Activated CD4-positive, alpha-beta memory T cell treated with anti-CD3 and anti-CD28 coated beads, Interleukin-2, amount 10 ng/mL, durations not matched to agents 7 days and 5 days (primary cell): ENCODE measurements at places on chromosomes 7 and 10.
A peak's percentile ranks its signal among the peaks of the same experiment; 100 is the strongest.

GRCh38 chr7:115724400-115725056 is 306.0 kb downstream of the TFEC start:
- DNase-seq = no peak

DNA sequence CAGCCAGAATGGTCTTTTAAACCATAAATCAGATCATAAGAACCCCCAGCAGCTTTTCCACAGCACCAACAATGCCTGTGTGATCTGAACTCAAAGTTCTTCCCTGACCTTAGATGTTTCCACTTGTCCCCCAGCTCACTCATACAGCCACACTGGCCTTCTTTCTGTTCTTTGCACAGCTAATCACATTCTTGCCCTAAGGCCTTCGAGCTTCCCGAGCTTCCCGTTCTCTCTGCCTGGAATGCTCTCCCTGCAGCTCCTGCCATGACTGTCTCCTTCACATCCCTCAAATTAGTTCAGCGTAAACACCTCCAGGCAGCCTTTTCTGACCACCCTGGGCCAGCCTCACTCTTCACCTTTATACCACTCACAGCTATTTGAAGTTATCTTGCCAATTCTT is 166.8 kb upstream of the NFE2L3 start:
- DNase-seq = no peak

DNA sequence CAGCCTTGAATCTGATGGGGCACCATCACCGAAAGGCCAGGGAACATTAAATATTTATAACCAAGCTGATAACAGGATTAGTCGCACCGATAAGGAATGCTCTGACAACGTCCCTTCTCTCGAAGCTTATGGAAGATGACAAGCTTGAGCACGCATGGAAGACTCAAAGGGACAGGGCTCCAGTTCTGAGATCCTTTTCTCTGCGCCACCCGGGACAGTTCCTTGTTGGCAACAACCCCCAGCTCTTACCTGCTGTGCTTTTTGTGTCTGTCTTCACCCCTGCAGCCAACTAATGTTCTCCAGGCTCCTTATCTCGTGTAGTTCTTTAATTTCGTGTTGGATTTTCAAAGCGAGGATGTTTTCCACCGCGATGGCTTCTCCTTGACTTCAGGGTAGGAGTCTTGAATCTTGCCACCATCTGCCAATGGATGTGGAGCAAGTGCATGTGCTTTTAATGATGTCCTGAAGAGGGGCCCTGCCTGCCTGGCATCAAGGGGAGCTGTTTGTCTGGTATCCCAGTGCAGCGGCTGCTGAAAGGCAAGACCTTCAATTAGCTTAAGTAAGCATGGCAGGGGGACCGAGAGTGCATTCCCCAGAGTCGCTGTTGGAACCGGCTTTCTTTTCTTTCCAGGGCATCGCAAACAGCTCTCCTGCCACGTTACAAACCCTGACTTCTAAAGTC is 354 bp upstream of the FERD3L start:
- DNase-seq = no peak

DNA sequence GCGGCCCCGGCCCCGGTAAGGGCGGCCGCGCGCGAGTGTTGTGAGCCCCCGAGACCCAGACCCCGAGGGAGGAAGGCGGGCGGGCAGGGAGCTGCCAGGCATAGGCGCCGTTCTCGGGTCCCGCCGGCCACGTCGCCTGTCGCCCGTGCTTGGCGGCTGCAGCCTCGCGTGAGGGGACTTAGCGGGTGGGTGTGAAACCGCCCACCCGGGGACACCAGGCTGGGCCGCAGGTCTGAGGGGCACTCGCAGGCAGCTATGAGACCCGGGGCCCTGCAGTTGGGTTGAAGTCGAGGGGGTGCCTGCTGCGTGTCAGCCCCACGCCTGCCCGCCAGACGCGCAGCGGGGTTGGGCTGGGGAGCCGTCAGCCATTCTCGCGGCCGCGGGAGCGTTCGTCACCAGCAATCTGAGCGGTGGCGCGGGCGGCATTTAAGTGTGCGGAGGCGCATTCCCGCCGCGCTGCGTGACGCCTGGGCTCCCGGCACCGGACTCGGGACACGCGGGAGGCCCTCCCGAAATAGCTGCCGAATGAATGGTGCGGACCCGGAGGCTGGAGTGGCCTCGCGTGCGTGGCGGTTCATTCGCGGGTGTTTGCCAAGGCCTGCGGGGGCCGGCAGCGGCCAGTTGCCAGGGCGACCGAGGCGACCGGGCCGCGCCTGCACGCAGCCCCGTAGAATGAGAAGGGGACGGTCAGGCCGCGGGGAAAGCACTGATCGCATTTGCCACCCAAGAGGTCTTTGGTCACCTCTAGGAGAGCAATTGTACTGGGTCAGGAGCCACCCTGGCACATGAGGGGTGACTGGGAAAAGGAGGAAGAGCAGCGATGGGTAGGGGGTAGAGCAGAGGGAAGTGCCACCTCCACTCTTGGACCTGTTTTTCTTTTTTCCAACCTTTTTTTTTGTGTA is 750 bp downstream of the ZNF398 start:
- peak; percentile 68 for DNase-seq

DNA sequence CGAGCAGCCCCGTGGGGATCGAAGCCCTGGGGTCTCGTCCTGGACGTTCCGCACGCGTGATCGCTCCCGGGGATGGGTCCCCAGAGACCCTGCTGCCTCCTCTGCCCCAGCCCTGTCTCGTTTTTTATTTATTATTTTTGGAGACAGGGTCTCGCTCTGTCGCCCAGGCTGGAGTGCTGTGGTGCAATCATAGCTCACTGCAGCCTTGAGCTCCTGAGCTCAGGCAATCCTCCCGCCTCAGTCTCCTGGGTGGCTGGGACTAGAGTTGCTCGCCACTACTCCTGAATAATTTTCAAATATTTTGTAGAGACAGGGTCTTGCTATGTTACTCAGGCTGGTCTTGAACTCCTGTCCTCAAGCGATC is 319 bp upstream of the STX1A start:
- DNase-seq = no peak

GRCh38 chr7:151247611-151248345 is 716 bp downstream of the SMARCD3 start:
- no peak for DNase-seq

GRCh38 chr7:77351539-77352004 is 64.6 kb downstream of the GSAP start:
- DNase-seq = peak; percentile 76

DNA sequence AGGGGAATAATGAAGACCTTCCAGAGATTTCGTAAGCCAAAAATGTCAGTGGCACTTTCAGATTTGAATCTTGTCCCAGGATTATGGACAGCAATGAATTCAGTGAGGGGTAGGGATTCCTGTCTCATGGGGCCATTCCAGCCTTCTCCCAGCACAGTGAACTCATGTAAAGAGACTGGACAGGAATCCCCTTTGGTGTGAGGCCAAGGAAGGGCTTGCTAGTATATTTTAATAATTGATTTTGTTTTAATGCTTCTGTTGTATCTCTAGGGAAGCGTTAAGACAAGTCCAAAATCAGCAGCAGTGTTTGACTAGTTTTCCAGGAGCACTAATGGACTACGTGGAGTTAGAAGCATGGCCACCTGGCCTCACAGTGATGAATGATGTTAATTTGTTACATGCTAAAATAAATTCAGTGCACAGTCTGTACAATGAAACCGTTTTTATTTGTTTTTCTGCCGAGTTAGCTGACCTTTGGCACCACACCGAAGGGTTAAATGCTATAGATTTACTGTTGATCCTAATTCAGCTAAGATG is 214.0 kb upstream of the DKK1 start:
- no peak for DNase-seq

DNA sequence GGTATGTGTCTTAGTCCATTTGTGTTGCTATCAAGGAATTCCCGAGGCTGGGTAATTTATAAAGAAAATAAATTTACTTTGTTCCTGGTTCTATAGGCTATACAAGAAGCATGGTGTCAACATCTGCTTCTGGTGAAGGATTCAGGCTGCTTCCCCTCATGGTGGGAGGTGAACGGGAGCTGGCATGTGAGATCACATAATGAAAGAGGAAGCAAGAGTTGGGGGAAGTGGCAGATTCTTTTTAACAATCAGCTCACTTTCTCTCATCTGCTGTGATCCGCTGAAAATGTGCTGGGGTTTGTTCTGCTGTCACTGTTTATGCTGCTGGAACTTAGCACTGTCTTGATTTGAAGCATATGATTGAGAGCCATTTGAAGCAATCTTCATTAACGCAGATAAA is 730.0 kb upstream of the SORCS1 start:
- DNase-seq = no peak

DNA sequence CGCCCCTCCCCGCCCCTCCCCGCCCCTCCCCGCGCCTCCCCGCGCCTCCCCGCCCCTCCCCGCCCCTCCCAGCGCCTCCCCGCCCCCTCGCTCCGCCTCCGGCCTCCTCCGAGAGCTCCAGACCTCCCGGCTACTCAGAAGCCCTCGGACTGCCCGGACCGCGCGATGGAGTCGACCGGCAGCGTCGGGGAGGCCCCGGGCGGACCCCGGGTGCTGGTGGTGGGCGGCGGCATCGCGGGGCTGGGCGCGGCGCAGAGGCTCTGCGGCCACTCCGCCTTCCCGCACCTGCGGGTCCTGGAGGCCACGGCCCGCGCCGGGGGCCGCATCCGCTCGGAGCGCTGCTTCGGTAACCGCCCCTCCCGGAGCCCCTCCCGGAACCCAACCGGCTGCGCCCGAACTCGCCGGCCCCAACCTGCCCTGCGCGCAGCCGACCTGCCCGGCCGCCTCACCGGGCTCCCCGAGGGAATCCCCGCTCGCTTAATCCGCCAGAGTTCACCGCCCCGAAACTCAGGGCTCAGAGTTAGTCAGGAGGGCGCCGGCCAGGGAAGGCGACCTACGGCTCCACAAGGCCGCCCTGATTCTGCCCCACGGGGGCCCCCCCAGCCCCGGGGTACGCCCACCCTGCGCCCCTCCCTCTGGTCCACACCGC is at the start of gene PAOX:
PAOX (plus strand) TSS at position 111 of the 649 bp plus-strand sequence; CDS start at position 166, 55 bp downstream.
- peak; percentile 58 for DNase-seq

DNA sequence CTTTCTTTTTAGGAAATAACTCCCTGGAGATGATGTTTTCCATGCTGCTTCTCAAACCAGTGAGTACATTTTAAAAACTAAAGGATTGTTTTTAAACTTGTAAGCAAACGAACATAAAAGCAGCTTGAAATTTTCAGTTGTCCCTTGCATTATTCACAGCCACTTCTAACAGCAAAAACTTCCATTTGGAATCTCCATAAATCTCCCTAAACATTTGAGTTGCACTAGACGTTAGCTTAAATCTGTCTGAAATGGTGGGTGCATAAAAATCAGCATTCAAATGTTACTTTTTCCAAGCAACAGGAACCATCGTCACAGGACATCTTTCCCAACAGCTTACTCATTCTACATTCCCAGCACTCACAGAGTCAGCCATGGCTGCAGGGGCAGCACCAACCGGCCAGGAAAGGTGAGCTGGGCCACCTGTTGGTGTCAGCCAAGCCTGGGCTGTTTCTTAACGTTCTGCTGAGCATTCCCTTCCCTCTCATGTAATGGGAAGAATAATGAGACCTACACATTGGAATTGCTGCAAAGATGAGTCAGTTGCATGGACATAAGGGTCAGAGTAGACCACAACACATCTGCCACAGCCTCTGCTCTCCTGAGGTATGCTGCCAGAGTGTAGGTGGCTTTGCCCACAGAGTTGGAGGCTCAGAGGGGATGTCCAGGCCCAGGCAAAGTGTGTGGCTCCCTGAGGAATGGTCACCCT is 163.2 kb downstream of the TNS3 start:
- DNase-seq = no peak

DNA sequence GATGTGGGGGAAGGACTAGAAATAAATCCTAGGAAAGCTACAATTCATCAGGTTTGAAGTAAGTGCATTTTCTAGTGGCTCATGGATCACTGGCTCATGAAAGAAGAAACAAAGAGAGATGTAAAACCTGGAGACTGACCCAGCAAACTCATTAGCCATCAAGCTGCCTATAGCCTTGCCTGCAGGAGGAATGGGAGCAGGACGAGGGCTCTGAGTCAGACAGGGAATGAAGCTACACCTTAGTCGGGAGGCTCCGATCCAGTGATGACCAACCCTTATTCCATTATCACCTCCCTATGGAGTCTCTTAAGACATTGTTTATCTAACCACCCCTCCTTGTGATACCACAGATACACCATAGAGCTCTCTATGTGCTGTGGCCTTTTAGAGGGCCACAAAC is 112.5 kb upstream of the WDR11 start:
- DNase-seq = no peak

DNA sequence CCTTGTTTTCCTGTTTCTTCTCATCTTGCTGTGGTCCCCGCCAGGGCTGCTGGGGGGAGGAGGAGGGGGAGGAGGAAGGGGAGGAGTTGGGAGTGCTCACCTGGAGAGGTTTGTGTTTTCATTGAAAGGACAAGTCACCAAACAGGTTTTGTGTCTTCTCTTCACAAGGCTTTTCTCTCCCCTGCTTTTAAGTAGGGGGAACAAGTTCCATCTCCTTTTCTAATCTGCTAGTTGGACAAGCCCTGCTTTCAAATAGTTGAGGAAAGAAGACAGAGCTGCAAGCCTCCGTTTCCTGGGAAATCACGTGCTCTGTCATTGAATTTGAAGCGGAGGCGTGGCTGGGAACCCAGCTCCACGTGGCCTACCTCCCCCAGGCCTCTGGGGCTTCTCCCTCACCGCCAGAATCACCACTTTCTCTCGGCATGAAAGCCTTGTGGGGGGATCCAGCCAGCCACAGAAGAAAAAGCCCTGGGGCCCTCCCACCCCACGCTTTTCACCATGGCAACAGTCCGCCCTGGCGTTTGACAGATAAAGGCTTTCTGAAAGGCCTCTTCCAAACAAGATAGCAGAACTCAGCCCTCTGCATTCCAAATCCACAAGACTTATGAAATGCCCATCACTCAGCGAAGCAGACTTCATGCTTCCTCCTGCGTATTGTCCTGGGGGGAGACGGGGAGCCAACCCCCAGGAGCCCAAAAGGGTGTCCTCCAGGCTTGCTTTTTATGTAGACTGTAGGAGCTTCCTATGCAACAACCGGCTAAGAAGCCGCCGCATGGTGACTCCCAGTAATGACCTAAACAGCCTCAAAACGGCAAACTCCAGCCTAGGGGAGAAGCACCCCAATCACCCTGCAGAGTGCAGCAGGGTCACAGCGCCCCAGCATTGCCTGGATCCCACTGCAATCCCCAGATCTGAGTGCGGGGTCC is 51.7 kb downstream of the PROSER2 start:
- no peak for DNase-seq

DNA sequence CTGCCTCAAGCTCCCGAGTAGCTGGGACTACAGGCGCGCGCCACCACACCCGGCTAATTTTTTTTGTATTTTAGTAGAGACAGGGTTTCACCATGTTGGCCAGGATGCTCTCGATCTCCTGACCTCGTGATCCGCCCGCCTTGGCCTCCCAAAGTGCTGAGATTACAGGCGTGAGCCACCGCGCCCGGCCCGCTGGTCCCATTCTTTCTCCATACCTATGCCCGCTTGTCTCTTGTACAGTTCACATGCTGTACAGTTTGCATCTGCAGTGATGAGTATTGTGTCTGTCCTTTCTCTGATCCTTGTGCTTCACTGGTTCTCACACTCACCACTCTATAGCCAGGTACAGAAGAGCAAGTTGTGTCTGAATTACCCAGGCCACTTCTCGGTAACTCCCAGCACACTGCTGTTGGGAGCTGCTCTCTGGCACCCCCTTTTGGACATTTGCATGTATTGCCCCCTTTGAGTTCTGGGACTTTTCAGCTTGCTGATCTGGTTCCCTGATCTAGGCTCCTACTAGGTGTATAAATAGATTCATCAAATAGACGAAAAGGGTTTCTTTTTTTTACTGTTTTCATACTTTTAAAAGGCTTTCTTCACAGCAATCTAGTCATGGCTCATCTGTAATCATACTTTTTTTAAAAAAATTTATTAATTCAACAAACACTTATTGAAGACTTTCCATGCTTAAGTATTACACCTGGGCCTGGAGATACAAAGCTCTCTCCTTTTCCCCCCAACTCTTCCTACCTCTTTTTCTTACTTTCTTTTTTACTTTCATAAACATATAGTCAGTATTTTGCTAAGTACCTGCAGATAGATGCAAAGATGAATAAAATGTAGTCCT is 53.5 kb downstream of the AOAH start:
- DNase-seq = peak; percentile 75
